ENCODE measurements at places on chromosomes 6 and 20. TPM values are rescaled to one million over a fixed set of nuclear protein-coding genes. Genes with fewer than 3 reads are reported as not detected.

Gene PM20D2
- total RNA-seq = 22.7 TPM

Gene PLN
- total RNA-seq = 587 TPM

Gene BNIP5
- total RNA-seq = not detected

Gene HSF2
- total RNA-seq = 13.9 TPM

Gene SLC22A7
- not detected for total RNA-seq

Gene SLC29A1
- total RNA-seq = 121 TPM

Gene PPP1R16B
- 17.6 TPM for total RNA-seq

Gene NKX2-2
- not detected for total RNA-seq

Gene RSPO4
- total RNA-seq = 1.0 TPM

Gene PHACTR1
- 89.4 TPM for total RNA-seq

Gene SIRPD
- total RNA-seq = 0.30 TPM

Gene PXDC1
- total RNA-seq = 110 TPM

Gene DEFB124
- total RNA-seq = 7.6 TPM

Gene ZNF334
- 1.6 TPM for total RNA-seq

Gene TMEM200A
- total RNA-seq = 8.9 TPM

Gene GATA5
- 1.6 TPM for total RNA-seq

Gene SLC22A1
- 2.5 TPM for total RNA-seq

Gene ALDH8A1
- 1.6 TPM for total RNA-seq

Gene PPP1R18
- total RNA-seq = 130 TPM

Gene TGM3
- total RNA-seq = not detected

Gene ANGPT4
- total RNA-seq = 0.33 TPM

Gene OR2H1
- total RNA-seq = not detected

Gene PLAGL1
- total RNA-seq = 65.5 TPM

Gene CDH22
- total RNA-seq = not detected

Gene COL9A3
- total RNA-seq = 1.5 TPM

Gene ACSS1
- 14.8 TPM for total RNA-seq

Gene FAM209A
- 0.48 TPM for total RNA-seq

Gene EBF4
- total RNA-seq = 16.7 TPM

Gene LY6G5B
- 19.6 TPM for total RNA-seq

Gene MCHR2
- not detected for total RNA-seq

Gene UBE2J1
- total RNA-seq = 34.1 TPM

Gene ARHGAP40
- total RNA-seq = not detected

Gene NDRG3
- total RNA-seq = 37.6 TPM

Gene EDN3
- not detected for total RNA-seq

Gene SLC35D3
- not detected for total RNA-seq

Gene SSTR4
- not detected for total RNA-seq

Gene DNAH8
- total RNA-seq = 0.03 TPM
